ENCODE measurements at places on chromosomes 5 and 9.

DNA sequence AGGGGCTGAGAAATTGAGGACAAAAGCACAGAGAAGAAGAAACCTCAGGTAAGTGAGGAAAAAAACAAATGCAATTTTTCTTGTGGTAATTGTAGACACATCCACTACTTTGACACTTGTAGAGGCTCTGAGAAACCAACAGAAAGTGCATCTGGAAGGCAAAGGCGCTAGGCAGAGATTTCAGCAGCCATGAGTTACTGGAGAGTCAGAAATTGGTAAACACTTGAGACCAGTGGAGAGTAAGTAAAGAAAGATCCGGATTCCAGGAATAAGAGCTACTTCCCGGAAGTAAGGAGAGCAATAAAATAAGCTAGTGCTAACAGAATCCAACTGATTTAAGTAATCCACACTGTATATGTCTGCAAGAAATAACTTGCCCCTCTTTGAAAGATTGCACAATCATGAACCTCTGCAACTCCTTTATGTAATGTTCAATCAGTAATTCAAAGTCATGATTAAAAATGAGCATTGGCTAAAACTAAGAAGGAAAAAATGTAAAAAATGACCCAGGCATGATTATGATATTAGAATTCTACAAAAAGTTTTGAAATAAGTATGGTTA lies 382.1 kb downstream of the CDH18 start:
- no peak for DNase-seq

DNA sequence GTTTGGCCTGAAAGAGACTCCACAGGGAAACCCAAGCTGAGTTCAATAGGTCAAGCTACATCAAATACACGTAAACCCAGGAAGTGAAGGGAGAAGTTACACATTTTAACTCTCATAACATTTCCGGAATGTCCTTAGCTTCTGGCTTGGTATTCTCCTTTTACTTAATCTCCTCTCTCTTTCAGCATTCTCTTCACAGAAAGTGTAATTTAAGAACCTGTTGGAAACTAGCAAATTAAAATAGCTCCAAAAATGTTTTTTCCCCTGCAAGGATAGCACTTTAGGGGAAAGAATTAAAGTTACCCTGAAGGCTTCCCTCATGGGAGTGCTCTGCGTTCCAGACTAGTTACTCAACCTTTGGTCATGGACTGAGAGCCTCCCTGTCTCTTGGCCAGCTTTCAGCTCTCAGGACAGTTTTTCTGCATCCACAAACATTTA lies 292.7 kb upstream of the TARS1 start:
- DNase-seq: peak; percentile 88

- DNase-seq: no peak
These were observed 127.4 kb downstream of the PALM2AKAP2 start for GRCh38 chr9:109907400-109907799.

DNA sequence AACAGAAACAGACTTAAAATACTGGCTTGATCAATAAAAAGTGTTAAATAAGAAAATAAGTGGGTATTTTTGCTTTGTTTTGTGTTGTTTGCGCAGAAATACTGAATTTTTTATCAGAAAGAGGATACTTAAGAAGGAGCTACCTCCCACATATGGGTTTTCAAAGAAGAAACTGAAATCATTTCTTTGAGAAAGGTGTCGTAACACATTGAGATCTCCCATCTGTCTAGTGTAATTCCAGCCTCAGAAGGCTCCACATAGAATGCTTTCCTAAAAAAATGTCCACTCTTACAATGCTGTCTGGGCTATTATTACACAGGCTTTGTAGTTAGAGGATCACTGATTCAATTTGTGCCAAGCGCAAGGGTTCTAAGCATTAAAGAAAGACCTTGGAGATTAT lies 226.2 kb downstream of the EPB41L4A start:
- no peak for DNase-seq

DNA sequence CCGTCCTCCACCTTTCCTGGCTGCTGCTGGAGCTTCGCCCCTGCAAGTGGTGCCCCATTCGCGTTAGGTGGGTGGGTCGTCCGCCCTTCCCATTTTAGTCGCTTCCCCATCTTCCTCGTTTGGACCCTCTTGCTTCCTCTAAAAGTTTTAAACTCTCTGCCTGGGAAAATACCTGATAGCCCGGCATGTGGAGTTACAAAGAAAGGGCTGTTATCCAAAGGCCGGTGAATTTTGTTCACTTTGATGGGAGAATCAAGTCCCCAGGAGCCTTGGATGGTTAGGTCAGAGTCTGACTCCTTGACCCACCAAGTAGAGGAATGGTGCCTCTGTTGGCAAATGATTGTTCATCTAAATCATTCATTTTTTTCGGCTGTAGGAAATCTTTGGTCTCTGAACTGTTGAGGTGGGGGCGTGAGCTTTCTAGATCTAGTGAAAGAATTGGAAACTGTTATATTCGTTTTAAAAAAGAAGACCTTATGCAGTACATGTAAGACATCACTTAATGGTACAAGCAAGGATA lies 29.5 kb upstream of the APC start:
- no peak for DNase-seq

Measured in astrocyte (in vitro differentiated cells and primary cell).